ENCODE measurements at places on chromosomes 1 and 21. TPM values are rescaled to one million over a fixed set of nuclear protein-coding genes. Genes with fewer than 3 reads are reported as not detected.

The AJAP1 gene
- not detected for polyA plus RNA-seq

The SPRR2A gene
- polyA plus RNA-seq = not detected

The SFN gene
- not detected for polyA plus RNA-seq

The BMP8A gene
- polyA plus RNA-seq = not detected

The CGN gene
- 0.36 TPM for polyA plus RNA-seq

The SPRR5 gene
- polyA plus RNA-seq = not detected

The GJA5 gene
- not detected for polyA plus RNA-seq

The NOTCH2 gene
- polyA plus RNA-seq = 24.7 TPM

The SPRR4 gene
- polyA plus RNA-seq = not detected

The OR2T12 gene
- polyA plus RNA-seq = not detected

The CLDN17 gene
- polyA plus RNA-seq = not detected

The NBPF6 gene
- not detected for polyA plus RNA-seq

The OR2T33 gene
- polyA plus RNA-seq = not detected

The ST6GALNAC3 gene
- 1.8 TPM for polyA plus RNA-seq

The RIT1 gene
- polyA plus RNA-seq = 17.7 TPM

The LIN28A gene
- polyA plus RNA-seq = not detected

The CBR3 gene
- polyA plus RNA-seq = 2.3 TPM

The OLIG2 gene
- polyA plus RNA-seq = not detected

The DMRTA2 gene
- not detected for polyA plus RNA-seq
